ENCODE measurements at places on chromosomes 12 and 14. TPM values are rescaled to one million over a fixed set of nuclear protein-coding genes. Genes with fewer than 3 reads are reported as not detected.

The ITGA7 gene
- total RNA-seq: 1.2 TPM

The AMN gene
- not detected for total RNA-seq

The ESR2 gene
- total RNA-seq: not detected

The LGALS3 gene
- 301 TPM for total RNA-seq

The NPFF gene
- total RNA-seq: not detected

The RNFT2 gene
- total RNA-seq: 6.6 TPM

The DHRS4L2 gene
- 22.5 TPM for total RNA-seq

The KIF5A gene
- total RNA-seq: 0.29 TPM

The ADAMTS20 gene
- total RNA-seq: not detected

The DBX2 gene
- total RNA-seq: not detected

The KRT6C gene
- total RNA-seq: not detected

The GNG2 gene
- 38.6 TPM for total RNA-seq

The RDH16 gene
- not detected for total RNA-seq

The SNX6 gene
- total RNA-seq: 345 TPM

The SERPINA9 gene
- total RNA-seq: not detected

The PRB2 gene
- total RNA-seq: not detected

The SYT1 gene
- total RNA-seq: 6.6 TPM

The ARHGAP9 gene
- 0.18 TPM for total RNA-seq

The KCNJ8 gene
- 4.6 TPM for total RNA-seq

The PROX2 gene
- not detected for total RNA-seq

The DNAH10 gene
- under 0.01 TPM for total RNA-seq

The KLHL33 gene
- total RNA-seq: 0.35 TPM

The FLRT2 gene
- 1.1 TPM for total RNA-seq

The TAS2R43 gene
- total RNA-seq: 0.35 TPM

The SCN8A gene
- total RNA-seq: 4.0 TPM

The OR6C70 gene
- total RNA-seq: not detected

The BIN2 gene
- not detected for total RNA-seq

The P2RX7 gene
- 4.6 TPM for total RNA-seq

The MYH6 gene
- not detected for total RNA-seq

The CCDC196 gene
- total RNA-seq: not detected

The EFS gene
- total RNA-seq: 10.5 TPM

The PDE3A gene
- total RNA-seq: 0.58 TPM

The SIX6 gene
- not detected for total RNA-seq

The LIN7A gene
- total RNA-seq: 19.5 TPM

The SVOP gene
- not detected for total RNA-seq

The AQP2 gene
- total RNA-seq: not detected

The BCL2L14 gene
- total RNA-seq: not detected

The RERG gene
- 3.5 TPM for total RNA-seq

The APOLD1 gene
- 7.6 TPM for total RNA-seq

The KLRK1 gene
- total RNA-seq: not detected

The TRHDE gene
- 22.0 TPM for total RNA-seq

The KCNC2 gene
- not detected for total RNA-seq

The ADCY6 gene
- 14.7 TPM for total RNA-seq

The ARHGEF40 gene
- total RNA-seq: 20.9 TPM

The IKZF4 gene
- total RNA-seq: 2.6 TPM

The PRDM4 gene
- 20.8 TPM for total RNA-seq

The ASB8 gene
- 38.9 TPM for total RNA-seq

The SRRM4 gene
- total RNA-seq: not detected

The CBLN3 gene
- total RNA-seq: 2.8 TPM

The SPTB gene
- total RNA-seq: under 0.01 TPM

The KCNA5 gene
- total RNA-seq: not detected

The SELPLG gene
- 1.6 TPM for total RNA-seq

The NXPH4 gene
- total RNA-seq: 0.71 TPM

The RERGL gene
- total RNA-seq: not detected
